ENCODE measurements at places on chromosomes 7 and 10.
A peak's percentile ranks its signal among the peaks of the same experiment; 100 is the strongest.

- DNase-seq: peak; percentile 68
- H3K27me3 ChIP-seq: peaks cover 90% of the 10 kb centered on the region
- H3K4me1 ChIP-seq: peaks cover 7% of the 10 kb centered on the region
- no peaks in the 10 kb centered on the region for H3K36me3 ChIP-seq
Measured at GRCh38 chr7:45573661-45574415, at the start of gene ADCY1. TSS of gene ADCY1 (plus strand) at chr7:45574368. CDS start at chr7:45574544, 176 bp downstream.

DNA sequence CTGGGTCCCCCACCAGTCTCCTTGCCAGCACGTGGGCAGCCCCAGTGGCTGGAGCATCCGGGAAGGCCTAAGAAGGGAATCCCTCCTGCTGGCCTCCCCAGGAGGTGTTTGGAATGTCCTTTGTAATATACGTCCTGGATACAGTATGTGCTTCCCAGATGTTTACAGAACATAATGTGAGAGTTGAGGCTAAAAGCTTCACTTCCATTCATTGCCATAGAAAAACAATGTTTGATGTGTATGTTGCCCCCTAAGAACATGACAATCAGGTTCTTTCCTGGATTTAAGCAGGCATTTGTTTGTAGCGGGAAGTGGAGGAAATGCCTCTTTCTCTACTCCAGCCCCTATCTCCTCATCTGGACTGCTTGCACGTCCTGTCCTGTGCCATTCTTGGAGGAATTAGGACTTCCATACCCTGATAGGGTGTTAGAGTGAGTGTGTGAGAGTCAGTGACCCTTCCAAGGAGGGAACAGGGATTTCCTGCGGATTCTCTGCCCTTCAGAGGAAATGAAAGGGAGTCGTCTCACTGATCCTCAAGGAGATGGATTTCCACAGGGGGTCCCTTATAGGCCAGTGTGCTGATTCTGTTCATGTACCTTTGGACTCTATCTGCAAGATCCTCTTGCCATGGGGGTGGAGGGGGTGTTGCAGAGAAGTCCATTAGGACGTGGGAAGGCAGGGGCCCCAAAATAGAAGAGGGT is 1.2 kb downstream of the IGFBP1 start:
- H3K36me3 ChIP-seq: no peaks in the 10 kb centered on the region
- no peak overlapping the region for H3K27ac ChIP-seq
- peaks cover 56% of the 10 kb centered on the region for H3K27me3 ChIP-seq
- peak overlapping the region; percentile 62 for H3K4me3 ChIP-seq

DNA sequence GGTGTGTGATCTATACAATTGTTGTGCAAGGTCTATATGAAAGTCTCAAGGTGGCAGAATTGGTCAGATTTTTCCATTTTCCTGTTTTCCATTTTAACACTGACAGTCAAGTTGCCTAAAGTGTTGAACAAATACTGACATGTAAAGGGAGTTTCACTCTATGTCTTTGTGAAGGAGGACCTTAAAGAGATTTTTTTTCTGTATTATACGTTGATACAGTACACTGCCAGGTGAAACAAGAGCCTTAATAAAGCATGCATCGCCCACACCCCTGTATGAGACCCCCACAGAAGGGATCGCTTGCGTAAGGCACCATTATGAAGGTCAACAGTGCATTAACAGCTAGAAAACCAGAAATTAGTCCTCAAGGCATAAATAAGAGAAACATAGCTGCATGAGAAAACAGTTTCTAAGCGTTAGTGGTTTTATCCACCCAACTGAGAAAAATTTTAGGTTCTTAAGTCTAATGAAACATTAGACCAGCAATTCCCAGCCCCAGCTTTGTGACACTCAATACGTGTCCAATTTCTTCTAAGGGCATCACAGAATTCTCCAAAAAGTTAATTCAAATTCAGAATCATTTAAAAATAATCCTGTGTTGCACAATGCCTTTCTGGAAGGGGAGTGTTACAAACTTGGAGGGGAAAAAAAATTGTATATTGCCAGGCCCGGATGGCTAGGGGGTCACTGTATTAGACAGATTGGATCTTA is 6.9 kb downstream of the KLF6 start:
- H3K4me1 ChIP-seq: peaks cover 73% of the 10 kb centered on the region
- no peak for DNase-seq
- peaks cover 42% of the 10 kb centered on the region for H3K36me3 ChIP-seq
- H3K27me3 ChIP-seq: no peaks in the 10 kb centered on the region
- H3K27ac ChIP-seq: peak overlapping the region; percentile 48

DNA sequence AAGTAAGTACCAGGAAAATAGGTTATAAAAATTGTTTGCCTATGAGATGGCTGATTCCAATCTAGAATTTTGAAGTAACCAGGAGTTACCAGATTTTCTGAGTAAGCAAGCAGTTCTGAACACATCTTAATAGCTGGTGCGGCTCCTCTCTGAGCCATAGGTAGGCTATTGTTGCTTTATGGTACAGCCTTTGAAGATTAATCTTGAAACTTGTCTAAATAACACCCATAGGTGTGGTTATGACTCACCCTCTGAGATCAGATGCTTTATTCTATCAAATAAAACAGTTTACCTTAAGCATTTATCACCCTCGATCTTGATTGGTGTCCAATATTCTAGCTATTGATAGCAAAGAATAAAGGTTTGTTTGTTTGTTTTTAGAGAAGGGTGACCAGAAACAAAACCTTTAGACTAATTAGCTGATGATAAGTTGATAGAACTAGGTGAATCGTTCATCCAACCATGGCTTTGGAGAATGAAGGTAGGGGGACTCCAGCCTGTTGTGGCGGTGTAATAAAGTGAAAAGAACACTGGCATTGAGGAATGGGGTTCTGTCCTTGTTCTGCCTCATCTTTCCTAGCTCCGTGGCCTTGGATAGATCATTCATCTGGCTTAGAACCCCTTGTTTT is 72.2 kb downstream of the VTI1A start:
- peaks cover 4% of the 10 kb centered on the region for H3K4me1 ChIP-seq
- no peak for DNase-seq
- H3K27me3 ChIP-seq: no peaks in the 10 kb centered on the region
- no peak overlapping the region for H3K4me3 ChIP-seq

DNA sequence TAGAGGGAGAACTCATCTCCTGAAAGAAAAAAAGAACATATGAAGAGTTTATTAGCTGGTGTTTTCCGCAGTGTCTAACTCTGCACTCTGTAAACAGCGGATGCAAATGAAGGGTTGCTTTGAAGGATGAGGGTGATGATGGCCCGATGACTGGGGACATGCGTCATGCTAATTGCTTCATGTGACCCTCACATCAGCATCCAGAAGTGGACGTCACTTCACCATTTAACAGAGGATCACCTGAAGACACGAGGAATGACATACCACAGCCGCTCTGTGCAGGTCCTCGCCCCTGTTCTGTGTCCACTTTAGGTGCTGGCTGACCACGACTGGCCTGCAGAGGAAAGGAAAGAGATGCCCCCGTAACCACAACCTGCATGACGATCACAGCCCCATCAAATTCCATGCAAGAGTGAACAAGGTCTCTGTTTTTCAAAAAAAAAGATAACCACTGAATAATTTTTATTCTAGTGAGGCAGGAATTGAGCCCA is 82.9 kb downstream of the KLF6 start:
- no peaks in the 10 kb centered on the region for H3K36me3 ChIP-seq
- DNase-seq: no peak
- peaks cover 11% of the 10 kb centered on the region for H3K4me1 ChIP-seq

GRCh38 chr10:4813023-4813422 is 13.0 kb upstream of the AKR1E2 start:
- H3K27ac ChIP-seq: no peak overlapping the region
- H3K4me1 ChIP-seq: peaks cover 12% of the 10 kb centered on the region
- no peaks in the 10 kb centered on the region for H3K27me3 ChIP-seq

DNA sequence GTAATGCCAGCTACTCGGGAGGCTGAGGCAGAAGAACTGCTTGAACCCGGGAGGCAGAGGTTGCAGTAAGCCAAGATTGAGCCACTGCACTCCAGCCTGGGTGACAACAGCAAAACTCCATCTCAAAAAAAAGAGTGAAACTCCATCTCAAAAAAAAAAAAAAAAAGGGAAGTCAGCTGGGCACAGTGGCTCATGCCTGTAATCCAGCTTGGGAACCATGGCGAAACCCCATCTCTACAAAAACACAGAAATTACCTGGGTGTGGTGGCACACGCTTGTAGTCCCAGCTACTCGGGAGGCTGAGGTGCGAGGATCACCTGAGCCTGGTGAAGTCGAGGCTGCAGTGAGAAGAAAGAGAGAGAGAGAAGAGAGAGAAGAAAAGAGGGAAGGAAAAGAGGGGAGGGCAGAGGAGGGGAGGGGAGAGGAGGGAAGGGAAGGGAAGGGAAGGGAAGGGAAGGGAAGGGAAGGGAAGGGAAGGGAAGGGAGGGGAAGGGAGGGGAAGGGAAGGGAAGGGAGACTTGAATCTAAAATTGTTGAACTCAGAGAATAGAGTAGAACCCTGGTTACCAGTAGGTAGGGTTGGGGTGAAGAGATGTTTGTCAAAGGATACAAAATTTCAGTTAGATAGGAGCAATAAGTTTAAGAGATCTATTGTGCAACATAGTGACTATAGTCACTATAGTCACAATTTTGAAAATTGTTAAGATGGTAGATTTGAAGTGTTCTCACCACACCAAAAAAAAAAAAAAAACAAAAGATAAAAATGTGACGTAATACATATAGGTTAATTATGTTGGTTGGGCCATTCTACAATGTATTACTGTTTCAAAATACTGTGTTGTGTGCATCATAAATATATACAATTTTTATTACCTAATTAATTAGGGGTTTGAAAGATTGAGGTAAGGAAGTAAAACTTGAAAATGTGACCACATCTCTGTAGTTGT is 2.5 kb downstream of the SLC16A9 start:
- peaks cover 4% of the 10 kb centered on the region for H3K27me3 ChIP-seq
- peaks cover 14% of the 10 kb centered on the region for H3K4me1 ChIP-seq
- H3K27ac ChIP-seq: no peak overlapping the region
- no peak overlapping the region for H3K4me3 ChIP-seq
- H3K36me3 ChIP-seq: peaks cover 5% of the 10 kb centered on the region
- no peak for DNase-seq

GRCh38 chr7:107659666-107660065 is 962 bp upstream of the SLC26A4 start:
- no peaks in the 10 kb centered on the region for H3K36me3 ChIP-seq
- no peak overlapping the region for H3K27ac ChIP-seq
- DNase-seq: no peak

- H3K36me3 ChIP-seq: no peaks in the 10 kb centered on the region
- no peaks in the 10 kb centered on the region for H3K27me3 ChIP-seq
- H3K4me3 ChIP-seq: no peak overlapping the region
- no peaks in the 10 kb centered on the region for H3K4me1 ChIP-seq
- DNase-seq: no peak
Measured at GRCh38 chr10:127918572-127918971, 11.7 kb downstream of the PTPRE start.

DNA sequence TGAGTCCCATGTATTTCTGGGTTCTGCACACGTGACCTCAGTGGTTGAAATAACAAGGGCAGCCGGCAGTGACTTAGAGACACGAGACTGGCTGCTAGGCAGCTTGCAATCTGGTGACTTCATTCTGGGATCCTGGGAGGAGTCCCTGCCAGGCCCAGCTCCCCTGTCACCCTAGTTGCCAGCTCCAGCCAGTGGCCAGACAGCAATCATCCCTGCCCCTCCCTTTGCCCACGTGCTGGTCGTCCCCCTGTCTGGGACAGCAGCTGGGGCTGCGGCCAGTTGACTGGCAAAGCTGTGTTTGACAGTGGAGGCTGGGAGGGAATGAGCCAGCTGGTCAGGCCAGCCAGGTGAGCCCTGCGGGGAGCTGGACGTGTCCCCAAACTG is 30.0 kb downstream of the ADGRA1 start:
- H3K27ac ChIP-seq: no peak overlapping the region
- DNase-seq: no peak
- H3K4me1 ChIP-seq: no peaks in the 10 kb centered on the region
- H3K36me3 ChIP-seq: no peaks in the 10 kb centered on the region

- H3K36me3 ChIP-seq: no peaks in the 10 kb centered on the region
- no peak overlapping the region for H3K4me3 ChIP-seq
- no peaks in the 10 kb centered on the region for H3K27me3 ChIP-seq
- H3K4me1 ChIP-seq: peaks cover 9% of the 10 kb centered on the region
- no peak overlapping the region for H3K27ac ChIP-seq
Measured at GRCh38 chr7:2508327-2509215, 11.0 kb upstream of the LFNG start.

- peak overlapping the region; percentile 82 for H3K27ac ChIP-seq
- no peaks in the 10 kb centered on the region for H3K27me3 ChIP-seq
- peaks cover 27% of the 10 kb centered on the region for H3K4me1 ChIP-seq
- H3K36me3 ChIP-seq: peaks cover 4% of the 10 kb centered on the region
Measured at GRCh38 chr10:97573021-97573420, 442 bp downstream of the ANKRD2 start.

GRCh38 chr7:80532153-80532552 is 20.3 kb upstream of the GNAT3 start:
- no peaks in the 10 kb centered on the region for H3K27me3 ChIP-seq
- DNase-seq: no peak
- no peaks in the 10 kb centered on the region for H3K4me1 ChIP-seq
- H3K36me3 ChIP-seq: peaks cover 3% of the 10 kb centered on the region
- H3K4me3 ChIP-seq: no peak overlapping the region

- peaks cover 45% of the 10 kb centered on the region for H3K4me1 ChIP-seq
- H3K27ac ChIP-seq: no peak overlapping the region
- H3K36me3 ChIP-seq: no peaks in the 10 kb centered on the region
- peak; percentile 51 for DNase-seq
- H3K4me3 ChIP-seq: peak overlapping the region; percentile 51
Measured at GRCh38 chr7:101816595-101817470, 593 bp upstream of the CUX1 start.

- no peak for DNase-seq
- no peak overlapping the region for H3K27ac ChIP-seq
Measured at GRCh38 chr7:33776788-33777187, 128.6 kb upstream of the BMPER start.

DNA sequence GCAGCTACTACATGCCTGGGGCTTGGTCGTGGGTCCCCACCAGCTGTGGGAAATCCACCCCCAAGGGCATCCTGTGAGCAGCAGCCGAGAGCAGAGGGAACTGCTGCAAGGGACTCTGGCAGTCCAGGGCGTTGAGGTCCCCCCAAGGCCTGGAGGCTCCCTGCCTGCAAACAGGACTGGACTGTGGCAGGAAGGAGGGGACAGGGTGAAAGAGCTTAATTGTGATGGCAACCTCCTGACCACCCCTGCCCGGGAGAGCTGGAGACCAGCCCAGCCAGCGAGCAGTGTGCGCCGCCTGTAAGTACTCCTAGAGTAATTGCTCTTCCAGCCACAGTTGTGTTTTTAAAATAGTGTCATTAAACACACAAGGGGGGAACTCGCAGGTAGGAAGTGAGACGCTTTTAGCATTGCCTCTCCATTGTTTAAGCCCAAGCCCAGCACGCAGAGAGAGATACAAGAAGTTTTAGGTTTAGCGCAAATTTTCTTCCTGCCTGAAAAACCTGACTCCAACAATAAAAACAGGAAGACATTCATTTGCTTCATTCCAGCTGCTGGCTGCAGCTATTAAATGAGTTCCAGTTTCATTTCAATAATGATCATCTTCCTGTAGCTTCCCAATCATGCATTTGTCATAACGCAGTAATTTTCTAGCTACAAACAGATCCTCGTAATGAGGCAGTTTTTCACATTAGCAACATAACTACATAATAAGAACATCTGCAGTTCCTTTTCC is 111.1 kb downstream of the EBF3 start:
- peaks cover 11% of the 10 kb centered on the region for H3K27me3 ChIP-seq
- DNase-seq: no peak
- no peak overlapping the region for H3K27ac ChIP-seq
- no peaks in the 10 kb centered on the region for H3K36me3 ChIP-seq
- H3K4me1 ChIP-seq: peaks cover 4% of the 10 kb centered on the region
